ENCODE measurements at places on chromosomes 6 and 20.

DNA sequence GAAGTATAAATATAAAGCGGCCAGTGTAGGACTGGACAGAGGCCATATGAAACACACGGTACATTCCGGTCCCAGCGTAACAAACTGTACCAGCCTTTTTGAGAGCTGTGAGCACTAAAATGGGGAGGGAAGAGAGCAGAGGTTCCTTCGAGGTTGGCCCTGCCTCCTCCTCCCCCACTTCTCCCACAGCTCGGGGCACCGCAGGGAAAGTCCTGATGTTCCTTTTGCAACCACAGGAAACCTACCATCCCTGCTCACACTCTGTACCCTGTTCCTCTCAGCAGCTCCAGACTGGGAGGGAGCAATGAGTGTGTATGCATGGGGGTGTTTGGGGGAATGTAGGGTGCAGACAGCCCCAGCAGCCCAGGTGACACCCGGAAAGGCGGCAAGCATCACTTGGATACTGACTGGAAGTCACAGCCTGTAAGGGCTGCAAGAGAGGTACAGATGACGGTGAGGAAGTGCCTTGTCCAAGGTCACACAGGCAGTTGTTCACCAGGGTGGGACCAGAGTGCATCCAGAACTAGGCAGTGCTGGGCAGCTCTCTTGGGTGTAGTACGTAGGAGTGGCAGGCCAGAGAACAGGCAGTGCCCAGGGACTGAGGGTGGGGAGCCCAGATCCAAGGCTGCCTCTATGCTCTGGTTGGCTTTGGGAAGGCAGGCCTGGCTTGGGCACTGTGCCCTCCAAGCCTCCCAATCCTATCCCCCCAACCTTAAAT, 11.0 kb upstream of the ARMC12 start:
- no peak for DNase-seq

DNA sequence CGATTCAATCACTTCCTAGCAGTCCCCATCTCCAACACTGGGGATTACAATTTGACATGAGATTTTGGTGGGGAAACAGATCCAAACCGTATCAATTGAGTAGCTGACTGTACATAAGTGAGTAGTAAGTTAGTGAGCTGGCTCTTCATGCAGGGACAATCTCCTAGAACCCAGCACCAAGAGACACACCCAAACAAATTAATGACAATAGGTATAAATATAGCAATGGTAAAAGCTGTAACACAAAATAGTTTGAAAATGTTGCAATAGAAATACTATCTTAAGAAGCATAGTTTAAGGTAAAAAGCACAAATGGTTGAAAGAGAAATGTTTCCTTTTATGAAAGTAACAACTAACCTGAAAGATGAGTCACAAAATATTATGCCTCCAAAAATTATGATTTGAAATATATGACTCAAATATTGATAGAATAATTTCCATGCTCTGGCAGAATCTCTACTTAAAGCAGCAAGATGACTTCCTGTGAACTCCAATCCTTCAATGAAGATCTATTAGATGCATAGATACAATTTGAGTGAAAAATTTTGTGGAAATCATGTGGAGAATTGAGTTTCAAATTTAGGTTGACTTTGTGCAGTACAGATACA, 5.4 kb upstream of the SIRPB1 start:
- no peak for DNase-seq

- no peak for DNase-seq
Measured at GRCh38 chr6:35392111-35392702, 49.8 kb downstream of the PPARD start.

DNA sequence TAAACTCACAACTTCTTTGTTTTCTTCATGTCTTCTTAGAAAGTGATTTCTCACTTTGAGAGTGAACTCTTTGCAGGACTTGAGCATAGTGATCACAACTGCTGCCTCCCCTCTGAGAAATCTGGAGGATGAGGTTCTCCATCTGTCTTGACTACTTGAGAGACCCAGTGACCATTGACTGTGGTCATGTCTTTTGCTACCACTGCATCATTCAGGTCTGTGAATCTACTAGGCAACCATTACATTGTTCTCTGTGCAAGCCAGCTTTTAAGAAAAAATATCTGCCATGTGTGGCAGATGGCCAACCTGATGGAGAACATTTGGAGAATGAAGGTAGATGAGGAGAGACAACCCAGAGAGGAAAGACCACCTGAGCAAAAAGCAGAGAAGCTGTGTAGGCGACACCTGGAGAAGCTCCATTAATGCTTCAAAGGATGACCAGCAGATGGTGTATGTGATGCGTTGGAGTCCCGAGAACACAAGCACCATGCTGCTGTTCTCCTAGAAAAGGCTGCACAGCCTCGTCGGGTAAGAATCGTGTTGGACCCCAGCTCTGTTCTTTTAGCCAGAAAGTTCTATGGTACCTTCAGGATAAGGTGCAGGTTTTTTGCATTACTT, 25.1 kb upstream of the TRIM26 start:
- no peak for DNase-seq

GRCh38 chr20:4932061-4932460, 69.2 kb downstream of the SLC23A2 start:
- DNase-seq: no peak

- no peak for DNase-seq
Measured at GRCh38 chr20:56014151-56014550, 8.8 kb upstream of the CBLN4 start.

GRCh38 chr6:100574836-100575235, 110.1 kb upstream of the SIM1 start:
- no peak for DNase-seq

DNA sequence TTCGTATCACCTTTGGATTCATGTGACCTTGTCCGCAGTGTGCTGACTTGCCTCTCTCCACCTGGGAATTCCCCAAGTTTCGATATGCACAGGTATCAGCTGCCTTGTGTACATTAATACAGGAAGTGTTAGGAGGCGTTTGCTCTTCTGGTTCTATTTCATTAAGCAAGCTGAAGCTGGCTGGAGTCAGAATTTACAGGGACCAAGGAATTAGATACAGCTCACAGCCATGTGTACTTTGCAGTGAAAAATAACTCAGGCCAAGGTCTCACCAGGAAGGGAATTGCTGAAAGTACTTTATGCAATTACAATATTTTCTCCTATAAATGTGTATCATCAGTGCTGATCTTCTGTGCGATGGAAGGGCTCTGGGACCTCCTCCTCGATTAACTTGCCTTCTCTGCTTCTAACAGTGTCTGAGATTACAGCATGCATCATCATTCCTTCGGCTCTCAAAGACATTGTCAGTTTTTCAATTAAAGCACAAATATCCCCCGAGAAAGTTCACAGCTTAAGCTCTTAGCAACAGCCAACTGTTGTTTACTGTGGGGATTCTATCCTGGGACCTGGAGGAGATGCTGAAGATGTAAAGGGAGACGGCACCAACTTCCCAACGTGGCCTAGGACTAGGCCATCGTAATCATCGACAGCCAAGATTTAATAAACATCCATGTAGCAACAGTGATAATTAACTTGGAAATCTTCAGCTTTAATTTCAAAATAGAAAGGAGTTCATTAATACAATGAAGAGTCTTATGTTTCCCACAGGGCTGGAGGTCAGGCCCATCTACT, 13.8 kb upstream of the TIAM2 start:
- no peak for DNase-seq

- DNase-seq: no peak
Measured at GRCh38 chr6:95544517-95545225, 32.7 kb upstream of the MANEA start.

DNA sequence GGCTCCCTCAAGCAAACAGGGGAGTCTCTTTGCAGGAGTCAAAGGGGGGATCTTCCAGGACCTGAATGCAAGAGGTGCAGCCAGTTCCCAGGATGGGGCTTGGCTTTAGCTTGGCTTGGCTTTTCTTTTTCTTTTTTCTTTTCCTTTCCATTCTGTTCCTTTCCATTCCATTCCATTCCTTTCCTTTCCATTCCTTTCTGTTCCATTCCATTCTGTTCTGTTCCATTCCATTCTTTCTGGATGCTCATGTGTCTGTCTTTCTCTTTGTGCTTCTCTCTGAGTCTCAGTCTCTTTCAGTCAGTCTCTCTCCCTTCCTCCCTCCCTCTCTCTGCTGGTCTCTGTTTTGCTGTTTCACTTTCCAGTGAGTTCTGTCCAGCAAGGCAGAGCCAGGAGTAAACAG, 163.3 kb downstream of the PHACTR3 start:
- no peak for DNase-seq

GRCh38 chr6:148803979-148804378, 57.1 kb downstream of the UST start:
- no peak for DNase-seq

GRCh38 chr6:44342489-44342888, at the start of gene SPATS1:
Gene SPATS1 (plus strand): TSS chr6:44342650. CDS start chr6:44343096, 446 bp downstream.
- no peak for DNase-seq

- no peak for DNase-seq
Measured at GRCh38 chr20:44324343-44324742, 12.5 kb upstream of the R3HDML start.

- DNase-seq: no peak
Measured at GRCh38 chr6:41639809-41640371, 1.6 kb downstream of the MDFI start.

GRCh38 chr6:149366267-149366921, 33.7 kb upstream of the SUMO4 start:
- DNase-seq: no peak

- DNase-seq: no peak
Measured at GRCh38 chr20:17538517-17539170, 7.5 kb upstream of the BFSP1 start.

GRCh38 chr6:168713839-168714238, 272.9 kb downstream of the SMOC2 start:
- DNase-seq: no peak
